Heart left ventricle (tissue), 16 donors: ENCODE measurements at places on chromosomes 1 and 21. TPM values are rescaled to one million over a fixed set of nuclear protein-coding genes. Genes with fewer than 3 reads are reported as not detected.

The LRRIQ3 gene
- total RNA-seq, result 0.56 TPM

DNA sequence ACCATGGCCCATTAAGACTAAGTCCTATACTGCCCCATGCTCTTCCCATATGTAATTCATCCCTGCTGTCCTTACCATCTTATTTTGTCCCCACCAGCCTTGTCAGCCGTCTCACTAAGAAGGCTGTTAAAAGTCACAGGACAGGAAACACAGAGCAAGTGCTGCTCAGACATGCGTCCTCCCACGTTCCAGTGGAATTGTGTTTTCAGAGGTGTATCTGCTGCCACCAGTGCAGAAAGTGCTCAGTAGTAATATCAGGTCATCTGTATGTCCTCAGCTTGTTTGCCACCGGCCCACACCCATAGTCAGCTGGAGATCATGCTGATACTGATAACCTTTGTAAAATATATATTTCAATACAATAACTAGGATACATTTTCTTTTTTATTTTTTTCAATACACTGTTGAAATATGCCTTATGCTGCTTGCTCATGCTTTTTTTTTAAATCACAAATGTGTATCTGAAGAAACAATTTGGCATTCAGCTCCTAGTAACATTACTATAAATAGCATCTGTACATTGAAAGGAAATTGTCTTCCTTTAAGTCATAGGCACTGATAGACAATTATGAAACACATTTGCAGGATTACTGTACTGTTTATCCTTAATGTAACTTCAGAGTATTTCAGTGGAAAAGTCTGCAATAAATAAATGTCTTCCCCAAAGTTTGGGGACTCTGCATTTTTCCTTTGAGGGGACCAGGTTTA, 156.9 kb downstream of the EDEM3 start:
- peaks cover 42% of the 10 kb centered on the region for H3K36me3 ChIP-seq
- H3K27me3 ChIP-seq, result no peaks in the 10 kb centered on the region
- no peak overlapping the region for H3K4me3 ChIP-seq
- H3K4me1 ChIP-seq, result no peaks in the 10 kb centered on the region
- no peak overlapping the region for H3K27ac ChIP-seq
- no peak for DNase-seq

DNA sequence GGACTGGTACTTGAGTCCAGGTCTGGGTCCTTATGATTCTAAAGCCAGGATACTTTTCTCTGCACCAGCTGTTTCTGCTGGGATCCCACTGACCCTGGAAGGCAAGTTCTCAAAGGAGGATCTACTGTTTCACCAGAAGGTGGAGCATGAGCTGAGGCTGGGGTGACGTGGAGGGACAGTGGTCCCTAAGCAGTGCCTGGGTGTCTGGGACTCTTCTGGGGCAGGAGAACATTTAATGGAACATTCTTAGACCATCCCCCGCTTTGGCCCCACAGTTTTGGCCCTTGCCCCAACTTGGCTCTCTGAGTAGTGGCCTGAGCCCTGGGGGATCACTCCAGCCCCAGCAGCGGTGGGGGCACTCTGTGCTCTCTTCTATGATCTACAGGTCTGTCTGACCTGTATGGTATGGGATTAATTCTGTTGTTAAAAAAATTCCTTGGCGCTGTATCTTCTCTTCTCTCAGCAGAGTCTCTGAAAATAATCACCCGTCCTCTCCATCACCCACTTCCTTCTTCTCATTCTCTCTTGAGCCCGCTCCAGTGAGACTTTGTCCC, 60.3 kb upstream of the CSF3R start:
- H3K27ac ChIP-seq, result no peak overlapping the region
- H3K27me3 ChIP-seq, result no peaks in the 10 kb centered on the region
- H3K4me1 ChIP-seq, result no peaks in the 10 kb centered on the region
- no peaks in the 10 kb centered on the region for H3K36me3 ChIP-seq
- H3K4me3 ChIP-seq, result no peak overlapping the region

- no peak overlapping the region for H3K4me3 ChIP-seq
- H3K27me3 ChIP-seq, result no peaks in the 10 kb centered on the region
- H3K4me1 ChIP-seq, result no peaks in the 10 kb centered on the region
- no peak for DNase-seq
- H3K27ac ChIP-seq, result no peak overlapping the region
Observed at GRCh38 chr1:209241487-209241886, 342.0 kb upstream of the CAMK1G start.
